ENCODE measurements at places on chromosomes 5 and 9.

DNA sequence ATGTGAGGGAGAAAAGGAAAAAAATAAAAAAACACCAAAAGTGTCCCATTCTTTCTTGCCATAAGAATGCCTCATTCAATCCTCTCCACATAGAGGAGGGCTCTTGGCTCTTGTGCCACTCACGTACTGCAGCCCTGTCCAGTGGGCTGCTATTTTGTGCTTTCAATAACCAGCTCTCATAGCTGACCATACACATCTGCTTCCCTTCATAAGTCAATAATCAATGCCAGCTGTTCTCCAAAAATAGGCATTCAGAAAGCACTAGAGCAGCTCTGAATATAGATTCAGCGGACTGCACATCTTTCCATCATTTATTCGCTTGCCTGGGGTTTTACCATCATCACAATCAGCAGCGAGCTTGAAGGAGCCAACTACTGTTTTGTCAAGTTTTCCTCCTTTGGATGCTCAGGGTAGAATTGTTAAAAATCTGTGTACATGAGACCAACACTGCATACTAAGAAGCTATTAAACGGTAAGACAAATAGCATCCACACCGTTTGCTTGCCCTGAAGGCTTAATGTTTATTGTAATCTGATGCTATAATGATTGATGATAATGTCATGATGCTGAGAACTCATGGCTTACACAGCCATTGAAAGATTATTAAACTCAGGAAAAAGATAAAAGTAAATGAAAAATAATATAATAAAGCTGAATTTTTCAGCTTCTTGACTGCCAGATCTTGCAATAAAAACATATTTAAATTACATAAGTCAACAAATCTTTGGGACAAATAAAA is 80.0 kb downstream of the OXCT1 start:
- no peak for DNase-seq

DNA sequence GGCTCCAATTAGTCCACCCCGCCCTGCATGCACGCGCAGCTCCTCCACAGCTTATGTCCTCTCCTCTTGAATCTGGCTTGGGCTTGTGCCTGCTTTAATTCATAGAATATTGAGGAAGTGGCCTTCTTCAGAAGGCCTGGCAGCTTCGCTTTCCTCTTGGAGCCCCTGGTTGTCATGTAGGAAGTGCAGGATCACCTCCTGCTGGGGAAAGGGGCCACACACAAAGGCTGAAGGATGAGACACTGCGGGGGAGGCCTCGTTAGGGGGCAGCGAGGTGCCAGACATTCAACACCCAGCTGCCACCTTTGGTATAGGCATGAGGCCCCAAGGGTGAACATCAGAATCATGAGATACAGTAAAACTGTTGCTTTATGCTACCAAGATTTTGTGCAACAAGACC is 2.7 kb upstream of the CNOT6 start:
- DNase-seq, result peak; percentile 25

- no peak for DNase-seq
These were observed 240.0 kb downstream of the PRR16 start for GRCh38 chr5:120703918-120704587.

DNA sequence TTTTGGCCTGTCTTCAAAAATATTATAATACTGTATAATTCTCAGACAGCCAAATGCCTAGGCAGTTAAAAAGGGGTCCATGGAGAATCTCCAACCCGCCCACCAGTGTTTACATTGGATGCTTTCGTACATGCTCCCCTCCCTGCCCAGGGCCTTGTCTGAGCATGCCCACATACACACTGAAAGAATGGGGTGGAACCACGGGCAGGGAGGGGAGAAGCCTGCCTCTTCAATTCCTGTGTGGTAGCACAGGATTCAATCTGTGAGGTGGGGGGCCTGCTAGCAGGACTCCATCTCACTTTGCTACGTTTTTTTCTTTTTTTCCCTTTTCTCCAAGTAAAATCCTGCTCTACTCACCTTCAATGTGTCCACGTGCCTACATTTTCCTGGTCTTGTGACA is 314.7 kb upstream of the GRAMD2B start:
- DNase-seq, result no peak

- no peak for DNase-seq
These were observed 601.8 kb downstream of the CCDC171 start for GRCh38 chr9:16154521-16155078.

DNA sequence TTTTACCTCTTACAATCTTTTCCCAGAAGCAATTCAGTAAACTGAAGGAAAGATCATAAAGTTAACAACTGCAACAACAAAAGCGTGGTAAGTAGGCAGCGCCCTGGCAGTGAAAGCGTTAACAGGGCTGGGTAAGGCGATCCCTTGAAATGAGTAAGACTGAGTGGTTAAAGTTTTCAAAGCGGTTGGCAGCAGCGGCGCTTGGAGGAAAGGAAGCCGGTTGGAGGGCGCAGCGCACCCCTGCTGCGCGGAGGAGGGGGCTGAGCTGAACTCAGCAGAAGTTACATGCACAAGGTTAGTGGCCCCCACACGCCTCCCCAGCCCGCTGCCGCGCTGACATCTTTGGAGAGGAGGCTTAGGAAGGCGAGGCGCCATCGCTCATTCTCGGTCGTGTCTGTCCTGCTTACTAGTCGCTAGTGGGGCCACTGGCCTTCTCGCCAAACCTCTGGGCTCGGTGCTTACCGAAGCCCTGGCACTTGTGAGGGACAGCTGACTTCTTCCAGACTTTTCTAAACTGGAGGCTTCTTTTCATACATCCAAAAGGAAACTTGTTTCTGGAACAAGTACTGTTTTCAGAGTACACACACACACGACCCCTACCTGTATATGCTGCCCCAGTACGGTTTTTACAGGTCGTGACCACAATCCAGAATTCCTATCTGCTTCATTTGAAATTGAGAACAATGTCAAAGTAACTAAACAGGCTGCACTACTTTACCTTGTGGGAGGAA is at the start of gene SH3RF2:
Gene SH3RF2, plus strand, starts transcription at position 178 of the 731 bp plus-strand sequence. CDS start 1,351 bp downstream, outside the sequence.
- peak; percentile 26 for DNase-seq

DNA sequence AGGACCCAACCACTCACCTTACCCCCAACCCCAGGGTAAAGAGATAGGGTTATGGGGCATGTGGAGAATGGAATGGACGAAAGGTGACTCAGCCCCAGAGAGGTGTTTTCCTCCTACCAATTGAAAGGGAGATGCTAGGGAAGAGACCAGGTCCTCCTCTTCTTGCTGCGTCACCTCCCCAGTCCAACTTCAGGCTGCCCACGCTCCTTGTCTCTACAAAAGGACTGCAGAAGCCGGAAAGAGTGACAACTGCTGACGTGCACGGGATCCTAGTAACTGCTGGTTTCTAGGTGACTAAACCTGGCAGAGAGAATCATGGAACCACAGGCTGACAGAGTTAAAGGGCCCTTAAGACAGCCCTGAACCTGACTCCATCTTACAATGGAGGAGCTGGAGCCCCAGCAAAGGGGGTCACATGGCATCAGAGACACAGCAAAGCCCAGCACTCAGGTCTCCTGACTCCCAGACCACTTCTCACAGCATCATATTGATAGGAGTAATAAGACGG is 2.2 kb downstream of the GPX3 start:
- DNase-seq, result no peak

- no peak for DNase-seq
These were observed 12.3 kb downstream of the RXRA start for GRCh38 chr9:134338394-134339182.

DNA sequence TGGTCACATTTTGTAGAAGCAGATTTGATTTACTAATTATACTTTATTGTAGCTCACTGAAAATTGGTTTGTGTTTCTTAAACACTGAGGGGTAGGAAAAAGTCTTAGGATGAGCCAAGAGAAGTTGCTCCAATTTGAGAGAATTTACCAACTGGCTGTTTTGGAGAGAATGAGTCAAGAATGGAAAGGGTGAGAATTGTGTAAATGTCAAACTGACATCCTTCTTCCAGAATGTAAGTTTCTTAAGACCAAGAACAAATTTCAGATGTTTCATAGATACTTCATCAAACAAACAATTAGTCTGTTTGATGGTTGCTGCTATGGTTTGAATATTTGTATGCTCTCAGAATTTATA is 106.2 kb upstream of the TXNDC8 start:
- DNase-seq, result no peak

DNA sequence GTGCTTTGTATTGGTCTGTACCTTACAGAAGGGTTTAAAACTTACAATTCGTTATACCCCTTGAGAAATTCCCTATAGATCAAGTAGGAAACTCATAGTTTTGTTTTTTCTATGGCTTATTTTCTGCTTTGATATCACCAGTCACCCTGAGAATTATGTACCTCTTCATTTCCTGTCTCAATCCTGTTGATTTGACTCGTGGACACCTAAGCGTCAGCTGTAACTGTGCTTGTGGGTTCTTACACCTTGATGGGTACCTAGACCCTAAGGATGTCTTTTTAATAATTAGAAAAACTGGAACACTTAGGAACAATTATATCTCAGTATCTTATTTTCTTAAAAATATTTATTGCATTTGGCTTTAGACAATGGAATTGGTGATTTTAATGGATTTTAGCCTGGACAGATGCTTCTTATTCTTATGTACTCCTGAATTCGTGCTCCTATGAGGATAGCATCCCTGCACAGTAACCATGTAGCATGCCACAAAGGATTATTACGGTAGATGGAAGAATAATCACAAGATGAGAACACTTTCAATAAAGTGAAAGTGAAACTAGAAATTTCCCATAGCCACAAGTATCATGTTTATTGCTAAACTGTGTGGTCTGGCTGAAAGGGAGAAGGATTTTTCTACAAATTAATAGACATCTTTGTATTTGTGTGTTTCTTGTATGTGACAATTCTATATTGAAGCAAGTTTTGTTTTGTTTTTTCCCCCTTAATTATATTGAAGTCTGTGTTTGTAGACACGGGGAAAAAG is 1920.3 kb upstream of the WWC1 start:
- no peak for DNase-seq

DNA sequence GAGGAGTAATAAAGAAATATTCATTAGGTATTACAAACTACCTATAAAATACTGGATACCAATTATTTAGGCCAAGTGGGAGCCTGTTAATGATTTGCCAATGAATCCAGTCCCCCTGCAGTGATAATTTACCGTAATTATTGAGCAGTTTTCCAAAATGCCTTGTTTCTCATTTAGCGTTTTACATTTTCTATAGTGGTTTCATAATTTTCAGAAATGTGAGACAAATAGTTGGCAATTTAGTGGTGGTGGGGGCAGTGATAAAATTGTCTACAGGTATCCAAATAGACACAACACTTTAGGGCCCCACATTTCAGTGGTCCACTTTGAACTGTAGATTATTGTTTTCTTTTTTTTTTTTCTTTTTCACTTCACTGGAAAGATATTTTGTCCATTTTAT is 27.3 kb upstream of the ALDH1A1 start:
- no peak for DNase-seq

All from CD4-positive, CD25-positive, alpha-beta regulatory T cell (primary cell).